ENCODE measurements at places on chromosomes 4 and X. TPM values are rescaled to one million over a fixed set of nuclear protein-coding genes. Genes with fewer than 3 reads are reported as not detected.

Gene AGA
- 8.9 TPM for total RNA-seq

Gene ZNF182
- total RNA-seq, result 2.7 TPM

Gene DGKK
- not detected for total RNA-seq

Gene HTN3
- total RNA-seq, result not detected

Gene TRIM60
- total RNA-seq, result not detected

Gene RS1
- not detected for total RNA-seq

Gene FGG
- total RNA-seq, result 1.8 TPM

Gene MND1
- total RNA-seq, result not detected

Gene NAT8L
- 2.9 TPM for total RNA-seq

- DNase-seq, result no peak
These were observed 298.0 kb downstream of the C4orf33 start for GRCh38 chr4:129393976-129394375.

DNA sequence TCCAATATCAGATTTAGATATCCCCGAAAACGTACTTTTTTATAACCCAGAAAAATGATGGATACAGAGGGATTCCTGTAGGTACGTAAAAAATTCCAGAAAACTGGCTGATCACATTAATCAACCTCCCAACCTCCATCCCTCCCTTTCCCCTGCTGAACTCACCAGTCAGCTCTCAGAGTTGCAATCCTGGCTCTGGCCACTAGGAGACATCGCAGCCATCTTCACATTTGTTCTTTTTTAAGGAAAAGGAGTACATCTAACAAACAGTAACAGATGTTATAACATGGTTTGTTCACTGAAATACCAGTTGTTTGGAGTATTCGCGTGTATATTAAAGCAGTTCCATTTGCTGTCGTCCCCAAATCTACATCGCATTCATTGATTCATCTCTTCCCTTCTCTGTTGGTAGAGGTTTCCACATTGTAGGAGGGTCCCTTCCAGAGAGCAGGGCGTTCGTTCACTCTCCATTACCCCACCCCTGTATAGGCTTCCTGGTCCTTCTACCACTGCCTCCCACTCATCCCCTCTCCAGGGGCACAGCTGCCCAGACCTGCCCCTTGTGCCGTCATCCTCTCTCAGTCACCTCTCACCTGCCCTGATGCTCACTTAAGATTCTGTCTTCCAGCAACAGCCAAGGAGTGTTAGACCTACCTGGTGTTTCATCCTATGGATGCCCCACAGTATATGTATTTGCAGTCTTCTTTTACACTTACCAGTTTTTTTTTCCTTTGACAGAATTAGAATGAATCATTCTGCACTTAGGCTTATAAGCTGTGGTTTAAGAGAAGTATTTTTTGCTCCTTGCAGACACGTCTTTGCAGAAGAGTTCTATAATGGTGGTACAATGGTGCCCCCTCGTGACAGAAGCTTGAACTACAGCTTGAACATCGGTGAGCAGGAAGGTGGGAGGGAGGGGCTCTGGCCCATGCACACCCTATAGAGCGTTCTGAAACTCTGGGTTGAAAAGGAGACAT, 36.8 kb upstream of the RAB40AL start:
- peak; percentile 63 for DNase-seq

DNA sequence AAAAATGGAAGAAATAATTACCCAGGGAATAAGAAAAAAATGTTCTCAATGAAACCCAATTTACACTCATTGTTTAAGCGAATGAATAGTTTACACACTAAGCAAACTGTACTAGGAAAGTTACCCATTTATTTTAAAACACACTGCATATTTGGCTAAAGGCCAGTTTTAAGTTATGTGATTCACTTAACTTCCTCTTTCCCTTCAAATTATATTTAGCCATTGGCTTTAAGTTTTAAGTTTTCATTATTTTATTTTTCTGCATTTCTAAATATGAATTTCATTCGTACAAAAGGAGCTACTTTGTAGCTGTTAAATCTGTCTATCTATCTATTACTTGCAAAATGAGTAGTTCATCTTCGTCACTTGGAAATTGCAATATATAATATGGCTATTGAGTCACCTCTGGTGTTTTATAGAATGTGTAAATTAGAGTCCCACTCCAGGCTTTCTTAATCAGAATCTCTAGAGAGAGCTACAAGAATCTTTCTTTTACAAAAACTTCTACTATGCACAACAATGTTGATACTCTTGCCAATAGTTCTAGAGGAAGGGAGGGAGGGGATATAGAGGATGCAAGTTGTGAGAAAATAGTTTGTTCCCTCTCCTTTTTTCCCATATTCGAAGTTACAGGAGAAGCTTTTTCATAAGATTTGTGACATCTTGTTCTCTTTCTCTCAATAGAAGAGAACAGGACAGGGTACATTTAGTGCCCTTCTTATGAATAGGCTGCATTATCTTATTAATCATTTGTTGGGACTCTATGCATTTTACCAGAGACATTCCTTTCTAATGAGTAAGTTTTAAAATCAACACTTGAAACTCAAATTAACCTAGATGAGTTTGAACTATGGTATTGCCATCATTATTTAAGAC, 41.8 kb downstream of the SULT1B1 start:
- DNase-seq, result no peak

GRCh38 chrX:46184749-46185148, 360.5 kb downstream of the ZNF674 start:
- DNase-seq, result no peak

DNA sequence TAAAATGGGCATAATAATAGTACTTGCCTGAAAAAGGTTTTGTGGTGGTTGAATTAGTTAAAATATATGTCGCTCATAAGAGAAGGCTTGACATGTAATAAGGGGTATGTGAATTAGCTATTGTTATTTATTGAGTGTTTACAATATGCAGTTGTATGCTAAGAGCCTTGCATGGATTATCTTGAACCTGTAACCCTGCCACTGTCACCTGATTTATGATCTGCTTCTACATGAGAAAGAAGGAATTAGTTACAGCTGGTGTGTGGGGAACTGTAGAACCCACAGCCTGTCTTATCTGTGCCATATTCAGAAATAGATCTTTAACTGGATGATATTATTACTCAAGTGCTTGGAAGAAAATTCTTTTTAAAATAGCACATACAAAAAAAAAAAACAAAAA, 227.7 kb downstream of the LDB2 start:
- no peak for DNase-seq

GRCh38 chr4:33518856-33519255, 2725.5 kb downstream of the ARAP2 start:
- no peak for DNase-seq

DNA sequence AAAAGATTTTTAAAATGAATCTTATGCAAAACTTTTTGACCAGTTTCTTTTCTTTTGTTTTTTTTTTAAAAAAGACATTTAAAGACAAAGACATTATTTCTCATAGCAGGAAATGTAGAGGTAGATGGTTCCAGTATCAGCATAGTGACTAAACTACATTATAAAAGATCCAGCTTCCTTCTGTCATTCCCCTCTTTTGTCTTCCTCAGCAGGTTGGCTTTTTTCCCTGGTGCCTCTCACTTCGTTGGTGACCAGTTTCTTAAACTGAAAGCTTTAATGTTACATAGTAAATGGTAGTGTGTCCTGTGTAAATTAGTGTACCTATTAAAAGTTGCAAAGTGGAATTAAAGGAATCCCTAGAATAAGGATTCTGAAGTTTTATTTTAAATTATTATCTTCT, 36.1 kb downstream of the DCK start:
- DNase-seq, result no peak

DNA sequence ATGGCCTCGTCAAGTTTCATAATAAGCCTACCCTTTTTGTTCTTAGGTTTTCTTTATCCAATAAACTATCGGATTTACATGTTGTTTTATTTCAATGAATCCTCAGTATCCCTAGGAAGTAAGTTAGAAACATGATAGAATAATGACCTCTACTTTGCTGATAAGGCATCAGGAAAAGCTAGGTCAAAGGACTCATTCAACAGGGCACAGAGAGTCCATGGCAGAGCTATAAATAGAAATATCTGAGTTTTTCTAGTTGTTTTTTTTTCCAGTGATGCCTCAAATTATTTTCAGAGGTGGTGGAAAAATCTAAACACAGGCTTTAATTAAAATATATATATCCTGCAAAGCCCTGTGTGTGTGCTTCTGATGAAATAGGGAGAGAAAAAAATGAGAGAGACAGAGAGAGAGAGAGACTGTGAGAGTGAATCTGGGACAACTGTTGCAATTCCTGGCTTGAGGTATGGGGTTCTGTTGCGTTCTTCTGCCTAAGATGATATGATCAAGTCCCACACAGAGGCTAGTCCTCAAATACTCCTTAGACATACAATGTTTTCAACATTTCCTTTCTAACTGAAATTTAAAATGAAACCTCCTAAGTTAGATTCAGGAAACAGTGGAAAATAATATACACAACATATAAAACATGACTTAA, 139.9 kb downstream of the HDX start:
- DNase-seq, result no peak

DNA sequence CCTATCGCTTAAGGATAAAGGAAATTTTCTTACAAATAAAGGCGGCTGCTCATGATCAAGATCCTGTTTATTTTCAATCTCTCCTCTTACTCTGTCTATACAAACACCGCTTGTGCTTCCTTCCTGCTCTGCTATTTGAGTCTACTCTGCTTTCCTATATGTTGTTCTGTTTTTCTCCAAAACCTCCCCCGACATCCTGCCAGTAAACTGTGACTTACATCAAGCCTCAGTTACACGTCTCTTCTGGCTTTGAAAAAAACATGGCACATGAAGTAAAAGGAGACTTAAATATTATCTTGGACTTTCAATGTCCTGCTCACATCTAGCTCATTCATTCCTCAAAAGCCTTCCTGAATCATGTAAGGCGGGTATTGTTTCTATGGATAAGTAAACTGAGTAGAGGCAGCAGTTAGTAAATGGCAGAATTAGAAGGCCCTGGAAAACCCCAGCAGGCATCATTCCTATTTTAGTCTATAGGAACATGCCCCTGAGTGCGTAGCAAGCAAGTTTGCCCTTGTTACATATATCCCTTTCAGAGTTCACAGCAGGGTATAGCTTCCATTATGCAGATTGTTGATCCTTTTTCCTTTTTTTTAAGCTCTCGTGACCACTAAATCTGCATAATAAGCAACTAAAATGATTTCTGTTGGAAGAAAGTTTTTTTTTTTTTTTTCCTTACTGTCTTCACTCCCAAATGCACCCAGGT, 280.1 kb downstream of the RAPGEF2 start:
- no peak for DNase-seq

DNA sequence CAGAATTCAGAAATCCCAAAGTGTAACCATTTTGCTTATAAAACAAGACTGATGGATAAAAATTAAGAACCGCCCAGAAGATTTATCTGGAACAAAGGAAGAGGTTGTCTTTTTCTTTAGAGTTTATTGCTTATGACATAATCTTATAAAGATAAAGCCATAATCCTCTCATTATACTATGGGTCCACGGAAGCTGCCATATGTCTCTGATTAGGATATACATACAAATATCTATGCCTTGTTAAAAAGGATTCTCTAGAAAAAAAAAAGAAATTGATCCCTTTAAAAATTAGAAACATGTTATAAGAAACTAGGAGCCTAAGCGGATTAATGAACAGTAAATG, 70.5 kb downstream of the RELL1 start:
- no peak for DNase-seq

DNA sequence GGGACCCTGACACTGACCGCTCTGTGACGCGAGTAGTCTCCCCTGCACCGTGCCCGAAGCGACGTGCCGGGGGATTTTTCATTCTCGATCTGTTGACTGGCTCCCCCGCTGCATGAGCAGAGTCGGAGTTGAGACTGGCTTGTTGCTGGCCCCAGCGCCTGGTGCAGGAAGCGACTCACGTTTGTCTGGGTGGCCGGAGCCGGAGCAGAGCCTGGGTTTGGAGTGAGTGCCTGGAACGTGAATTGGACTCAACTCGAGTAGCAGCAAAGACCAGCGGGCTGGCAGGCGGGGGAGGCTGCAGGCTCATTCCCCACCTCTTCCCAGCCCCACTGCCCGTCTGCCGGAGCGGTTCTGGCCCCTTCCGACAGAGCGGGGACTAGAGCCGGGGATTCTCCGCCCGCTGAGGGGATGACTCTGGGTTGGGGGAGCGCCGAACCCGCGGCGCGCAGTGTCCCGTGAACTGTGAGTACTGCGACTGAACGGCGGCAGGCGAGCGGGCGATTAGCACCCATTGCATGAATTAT, 554 bp downstream of the PCDH7 start:
- peak; percentile 54 for DNase-seq

- DNase-seq, result no peak
These were observed 167.6 kb upstream of the ARSJ start for GRCh38 chr4:114146947-114147618.

DNA sequence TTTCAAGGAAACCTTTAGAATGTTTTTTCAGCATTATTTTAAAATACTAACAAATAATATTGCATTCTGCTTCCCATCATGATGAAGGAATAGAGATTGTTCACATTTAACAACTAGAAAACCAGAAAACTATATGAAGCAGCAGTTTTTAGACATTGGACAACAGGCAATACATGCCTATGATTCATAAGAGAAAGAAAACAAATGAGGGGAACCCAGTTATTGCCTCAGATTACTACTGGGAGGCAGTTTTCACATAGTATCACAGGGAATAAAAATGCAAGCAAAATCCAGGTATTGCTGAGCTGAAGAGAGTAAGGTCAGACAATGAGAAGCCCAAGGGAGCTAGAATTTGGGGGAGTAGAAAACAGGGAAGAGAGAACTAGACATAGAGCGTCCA, 373.6 kb downstream of the MAPK10 start:
- no peak for DNase-seq

- no peak for DNase-seq
These were observed 110.4 kb upstream of the MAP9 start for GRCh38 chr4:155487210-155487609.

DNA sequence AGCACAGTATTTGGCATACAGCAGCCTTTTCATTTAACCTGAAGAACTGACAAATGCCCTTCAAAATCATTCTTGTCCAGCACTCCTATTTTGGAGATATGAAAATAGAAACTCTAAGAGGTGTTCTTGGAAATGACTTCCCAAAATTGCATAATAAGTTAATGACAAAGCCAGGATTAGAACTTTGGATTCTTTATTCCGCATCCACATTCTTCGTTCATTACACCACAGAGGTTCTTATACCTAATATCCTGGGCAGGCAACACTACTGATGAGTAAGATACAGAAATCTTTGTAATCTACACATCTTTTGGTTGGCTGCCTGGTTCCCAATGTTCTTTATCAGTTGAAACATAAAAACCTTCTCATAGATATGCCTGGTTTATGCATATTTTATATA, 5.9 kb downstream of the COL25A1 start:
- no peak for DNase-seq

DNA sequence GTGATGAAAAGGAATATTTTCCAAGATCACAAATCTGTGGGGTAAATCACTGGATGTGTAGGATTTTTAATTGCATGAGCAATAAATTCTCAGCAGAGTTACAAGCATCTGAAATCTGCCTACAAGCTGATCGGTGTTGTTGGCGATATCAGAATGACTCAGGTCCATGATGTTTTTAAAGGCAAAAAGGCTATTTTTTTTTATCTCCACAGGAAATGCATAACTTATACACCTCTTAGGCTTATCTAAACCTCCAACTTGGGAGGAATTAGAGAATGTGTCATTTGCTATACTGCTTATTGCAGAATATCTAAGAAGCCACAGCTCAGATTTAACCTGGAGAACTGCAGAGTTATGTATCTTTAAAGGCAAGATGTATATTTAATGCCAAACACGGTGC, 61.6 kb downstream of the KIT start:
- no peak for DNase-seq

Measured in right cardiac atrium (tissue), 5 donors.